ENCODE measurements at places on chromosomes 3 and 15.

- DNase-seq = peak; percentile 68
These were observed 28.7 kb downstream of the GTPBP8 start for GRCh38 chr3:113019182-113020137.

- DNase-seq = no peak
These were observed 233.3 kb downstream of the TIGIT start for GRCh38 chr3:114527036-114527644.

DNA sequence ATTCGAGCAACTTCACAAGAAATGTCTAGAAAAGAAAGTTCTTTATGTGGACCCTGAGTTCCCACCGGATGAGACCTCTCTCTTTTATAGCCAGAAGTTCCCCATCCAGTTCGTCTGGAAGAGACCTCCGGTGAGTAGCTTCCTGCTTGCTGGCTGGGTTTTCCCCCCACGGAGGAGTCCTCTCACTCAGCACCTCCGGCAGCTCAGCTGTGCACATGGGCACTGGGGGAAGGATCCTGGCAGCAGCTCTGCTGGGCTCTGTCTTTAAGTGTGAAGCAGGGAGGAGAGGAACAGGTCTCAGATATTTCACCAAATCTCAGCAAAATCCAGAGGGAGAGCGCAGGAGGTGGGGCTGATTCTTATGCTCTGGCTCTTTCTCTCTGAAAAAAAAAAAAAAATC, 684 bp downstream of the CAPN3 start:
- DNase-seq = no peak

- no peak for DNase-seq
These were observed 4.5 kb downstream of the EIF3J start for GRCh38 chr15:44541282-44541958.

GRCh38 chr3:10964537-10965167, 27.9 kb upstream of the SLC6A1 start:
- DNase-seq = no peak

- no peak for DNase-seq
These were observed 135.6 kb upstream of the ABI3BP start for GRCh38 chr3:101128786-101129185.

DNA sequence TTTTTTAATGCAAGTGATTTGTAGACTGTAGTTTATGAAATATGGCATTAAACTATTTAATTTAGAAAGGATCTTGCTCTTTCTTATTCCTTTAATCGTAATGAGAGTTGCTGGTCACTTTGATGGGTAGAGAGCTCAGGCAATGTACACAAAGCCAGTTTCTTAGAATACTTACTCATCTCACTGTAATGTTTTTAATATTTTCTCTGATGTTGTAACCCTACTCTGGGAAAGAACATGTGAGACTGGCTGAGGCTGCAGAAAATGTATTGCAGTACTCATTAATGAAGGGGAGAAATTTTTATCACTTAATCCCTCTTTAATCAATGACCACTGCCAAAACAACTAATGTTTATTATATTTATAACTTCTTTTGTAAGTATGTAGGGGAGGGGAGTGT, 479.4 kb upstream of the KCNMB2 start:
- DNase-seq = no peak

DNA sequence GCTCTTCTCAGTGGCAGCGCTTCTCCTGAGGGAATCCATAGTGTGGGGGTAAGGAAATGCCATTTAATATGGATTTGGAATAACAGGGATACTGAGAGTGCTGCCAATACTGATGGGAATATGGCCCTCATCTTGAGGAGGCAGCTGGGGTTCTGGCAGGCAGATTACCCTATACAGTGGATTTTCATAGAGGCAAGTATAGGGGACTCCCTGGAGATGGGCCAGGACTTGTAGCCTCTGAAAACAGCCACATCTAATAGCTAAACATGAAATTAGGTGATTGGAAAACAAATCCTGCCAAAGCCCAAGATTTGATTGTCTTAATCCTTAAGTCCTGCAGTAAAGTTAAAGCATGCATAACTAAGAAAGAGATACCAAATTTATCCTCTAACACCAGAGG, 30.9 kb downstream of the DPH3 start:
- DNase-seq = no peak

DNA sequence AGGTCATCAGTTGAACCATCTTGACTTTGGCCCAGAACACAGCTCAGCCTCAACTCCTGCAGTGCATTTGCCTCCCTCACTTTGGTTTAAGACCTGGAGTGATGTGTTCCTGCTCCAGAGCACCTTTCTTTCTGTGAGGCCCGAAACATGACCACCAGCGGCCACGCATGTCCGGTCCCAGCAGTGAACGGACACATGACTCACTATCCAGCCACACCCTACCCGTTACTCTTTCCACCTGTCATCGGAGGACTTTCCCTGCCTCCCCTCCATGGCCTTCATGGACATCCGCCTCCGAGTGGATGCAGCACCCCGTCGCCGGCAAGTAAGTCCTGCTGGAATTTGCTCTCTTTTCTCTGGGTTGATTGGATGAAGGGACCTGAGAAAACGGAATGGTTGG, 253.8 kb upstream of the RARB start:
- DNase-seq = no peak

DNA sequence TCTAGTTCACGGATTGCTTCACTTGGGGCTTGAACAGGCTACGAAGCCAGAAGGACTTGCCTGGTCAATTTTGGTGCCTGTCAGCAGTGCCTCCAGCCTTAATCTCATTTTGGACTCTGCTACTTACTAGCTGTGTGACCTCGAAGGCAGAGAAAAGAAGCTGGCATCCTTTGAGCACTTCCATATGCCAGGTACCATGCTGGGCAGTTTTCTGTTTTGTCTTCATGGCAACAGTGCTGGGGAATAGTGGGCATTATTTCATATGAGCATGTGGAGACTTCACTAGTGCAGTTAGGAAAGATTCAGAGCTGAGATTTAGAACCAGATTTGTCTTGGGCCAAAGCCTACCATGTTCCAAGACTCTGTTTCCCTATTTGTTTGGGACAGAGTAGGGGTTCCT, 92.2 kb downstream of the LRTM1 start:
- DNase-seq = no peak

GRCh38 chr3:25661694-25662437, 2.8 kb downstream of the TOP2B start:
- DNase-seq = no peak

- DNase-seq = no peak
These were observed 17.9 kb upstream of the EPB42 start for GRCh38 chr15:43238671-43239131.

GRCh38 chr15:47610736-47611135, 106.6 kb upstream of the SEMA6D start:
- no peak for DNase-seq

DNA sequence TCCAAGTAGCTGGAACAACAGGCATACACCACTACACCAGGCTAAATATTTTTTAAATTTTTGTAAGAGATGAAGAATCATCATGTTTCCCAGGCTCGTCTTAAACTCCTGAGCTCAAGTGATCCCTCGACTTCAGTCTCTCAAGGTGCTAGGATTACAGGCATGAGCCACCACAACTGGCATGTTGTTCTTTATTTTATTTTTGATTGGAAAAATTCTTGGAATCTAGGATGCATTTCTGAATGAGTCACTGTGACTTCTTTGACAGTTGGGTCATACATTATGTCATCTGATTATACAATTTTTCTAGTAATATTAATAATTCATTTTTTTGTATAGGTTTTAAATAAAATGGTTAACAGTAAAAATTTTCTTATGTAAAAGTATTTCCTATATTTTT, 870.2 kb downstream of the SI start:
- no peak for DNase-seq

DNA sequence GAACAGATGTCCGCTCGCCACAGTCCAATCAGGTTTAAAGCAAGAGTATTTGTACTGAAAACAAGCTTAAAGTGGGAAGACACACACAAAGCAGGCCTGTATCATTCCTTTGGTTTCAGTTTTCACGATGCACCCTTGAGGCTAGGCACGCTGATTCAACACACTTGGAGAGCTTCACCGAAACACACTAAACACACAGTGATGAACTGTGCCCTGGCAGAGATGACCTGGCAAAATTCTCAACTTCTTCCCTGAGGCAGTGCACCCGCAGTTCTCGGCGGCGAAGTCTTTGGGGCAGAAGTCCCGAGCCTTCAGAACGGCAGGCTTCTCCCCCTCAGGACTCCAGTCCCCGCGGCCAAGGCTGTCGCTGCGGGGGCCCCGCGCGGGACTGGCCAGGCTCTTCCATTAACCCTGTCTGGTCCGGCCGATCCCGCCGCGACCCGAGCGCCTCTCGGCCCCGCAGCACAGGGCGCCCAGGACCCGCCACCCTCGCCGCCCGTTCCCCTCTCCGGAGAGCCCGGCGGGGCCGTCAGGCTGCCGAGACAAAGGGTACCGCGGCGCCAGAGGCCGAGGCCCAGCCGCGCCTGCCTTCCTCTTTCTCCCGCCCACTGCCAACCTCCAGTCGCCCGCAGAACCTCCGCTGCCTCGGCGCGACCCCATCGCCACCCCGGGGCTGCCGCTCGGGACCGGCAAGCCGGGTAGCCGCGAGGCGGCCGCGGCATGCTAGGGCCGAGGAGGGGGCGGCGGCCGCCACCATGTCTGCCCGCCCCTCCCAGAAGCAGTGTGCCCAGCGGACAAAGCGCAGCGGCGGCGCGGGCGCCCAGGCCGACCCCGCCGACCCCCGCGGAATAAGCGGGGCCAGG, 792 bp downstream of the GABPB1 start:
- DNase-seq = peak; percentile 17

DNA sequence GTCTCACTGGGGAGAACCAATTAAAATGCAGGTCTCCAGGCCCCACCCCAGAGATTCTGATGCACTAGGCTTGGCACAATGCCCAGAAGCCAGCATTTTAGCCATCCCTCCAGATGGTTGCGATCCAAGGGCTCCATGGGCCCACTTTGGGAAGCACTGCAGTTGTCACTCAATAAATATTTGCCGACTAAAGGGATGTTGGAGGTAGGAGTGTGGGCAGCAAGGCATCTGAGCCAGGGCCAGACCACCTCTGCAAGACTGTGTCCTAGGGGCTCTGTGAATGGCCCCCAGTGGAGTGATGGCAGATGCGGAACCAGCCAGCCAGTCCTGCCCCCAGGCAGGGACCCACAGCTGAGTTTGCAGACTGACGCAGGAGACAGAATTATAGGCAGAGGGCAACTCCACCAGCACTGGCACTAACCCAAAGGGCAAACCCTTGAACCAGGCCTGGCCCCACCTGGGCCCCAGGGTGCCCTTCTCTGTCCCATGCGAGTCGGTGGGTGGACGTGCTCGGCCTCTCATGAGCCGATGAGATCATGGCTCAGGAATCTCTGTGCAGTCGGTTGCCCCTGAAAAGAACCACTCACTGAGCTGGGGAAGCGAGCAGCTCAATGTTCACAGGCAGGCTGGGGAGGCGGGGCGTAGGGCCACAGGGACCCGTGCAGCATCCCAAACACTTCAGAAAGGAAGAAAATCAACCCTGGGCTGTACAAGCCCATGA, 49.7 kb downstream of the SEMA5B start:
- no peak for DNase-seq

DNA sequence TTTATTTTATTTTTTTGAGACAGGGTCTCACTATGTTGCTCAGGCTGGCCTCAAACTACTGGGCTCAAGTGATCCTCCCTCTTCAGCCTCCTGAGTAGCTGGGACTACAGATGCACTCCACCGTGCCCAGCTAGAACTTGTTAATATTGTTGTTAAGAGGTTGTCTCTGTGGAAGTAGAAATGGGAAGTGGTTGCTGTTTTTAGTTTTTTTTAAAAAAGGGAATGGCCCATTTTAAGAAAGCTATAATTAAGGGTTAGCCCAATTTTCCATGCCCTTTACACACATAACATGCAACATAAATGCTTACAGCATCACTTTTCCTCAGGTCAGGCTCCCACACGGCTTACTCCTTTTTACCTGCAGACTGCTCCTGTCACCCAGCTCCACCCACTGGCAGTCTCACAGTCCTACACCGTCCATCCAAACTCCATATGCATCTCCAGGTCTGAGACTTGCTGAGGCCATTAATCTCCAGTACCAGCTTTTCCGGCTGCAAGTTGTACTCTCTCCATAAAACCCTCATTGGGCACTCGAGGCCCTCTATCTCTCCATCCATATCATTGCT, 19.8 kb downstream of the MORC1 start:
- DNase-seq = no peak
